NCI-H526 treated with DMSO at 0.1 percent for 48 hours (cell line): ENCODE measurements at places on chromosomes 12 and 14.

DNA sequence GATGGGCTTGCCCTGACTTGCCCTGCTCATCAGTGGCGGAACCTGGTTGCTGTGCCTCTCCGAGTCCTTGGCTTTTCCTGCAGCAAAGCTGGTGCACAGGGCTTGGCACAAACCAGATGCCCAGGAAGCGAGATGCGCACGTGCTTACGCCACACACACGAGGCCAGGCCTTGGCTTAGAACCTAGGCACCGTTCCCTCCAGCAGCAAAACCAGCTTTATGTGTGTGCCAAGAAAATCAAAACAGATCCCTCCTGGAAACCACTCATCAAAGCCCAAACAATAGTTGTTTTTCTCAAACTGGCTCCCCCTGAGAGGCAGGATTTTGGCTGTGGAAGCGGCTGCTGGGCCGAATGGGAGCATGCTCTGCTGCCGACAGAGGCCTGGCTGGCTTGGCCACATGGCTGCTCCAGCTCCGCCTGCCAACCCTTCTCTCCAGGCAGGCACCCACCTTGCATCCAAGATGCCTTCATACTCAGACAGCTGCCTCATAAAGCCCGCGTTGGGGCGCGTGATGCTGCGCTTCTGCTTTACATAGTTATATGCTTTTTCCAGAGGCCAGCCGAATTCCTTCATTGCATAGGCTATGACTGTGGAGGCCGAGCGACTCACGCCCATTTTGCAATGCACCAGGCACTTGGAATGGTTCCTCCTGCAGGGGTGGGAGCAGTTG, 58.7 kb downstream of the SSH1 start:
- no peak for DNase-seq

GRCh38 chr12:104680070-104680469, 223.3 kb downstream of the CHST11 start:
- DNase-seq: peak; percentile 49

DNA sequence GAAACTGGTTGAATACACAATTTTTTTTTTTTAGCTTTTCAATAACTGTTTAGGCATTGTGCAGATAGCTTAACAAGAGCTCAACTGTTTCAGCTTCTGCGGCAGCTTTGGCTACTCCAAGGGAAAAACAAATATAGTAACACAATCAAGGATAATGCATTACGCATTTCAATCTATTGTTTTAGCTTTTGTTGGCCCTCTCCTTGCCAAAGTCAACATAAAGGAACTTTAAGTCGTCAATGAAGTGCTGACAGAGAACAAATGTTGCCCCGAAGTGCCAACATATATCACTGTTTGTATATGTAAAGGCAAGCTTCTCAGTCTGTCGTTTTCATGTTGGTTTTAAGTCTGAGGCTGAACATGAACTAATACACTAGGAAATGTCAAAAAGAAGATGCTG, 1087.4 kb upstream of the FLRT2 start:
- DNase-seq: no peak

DNA sequence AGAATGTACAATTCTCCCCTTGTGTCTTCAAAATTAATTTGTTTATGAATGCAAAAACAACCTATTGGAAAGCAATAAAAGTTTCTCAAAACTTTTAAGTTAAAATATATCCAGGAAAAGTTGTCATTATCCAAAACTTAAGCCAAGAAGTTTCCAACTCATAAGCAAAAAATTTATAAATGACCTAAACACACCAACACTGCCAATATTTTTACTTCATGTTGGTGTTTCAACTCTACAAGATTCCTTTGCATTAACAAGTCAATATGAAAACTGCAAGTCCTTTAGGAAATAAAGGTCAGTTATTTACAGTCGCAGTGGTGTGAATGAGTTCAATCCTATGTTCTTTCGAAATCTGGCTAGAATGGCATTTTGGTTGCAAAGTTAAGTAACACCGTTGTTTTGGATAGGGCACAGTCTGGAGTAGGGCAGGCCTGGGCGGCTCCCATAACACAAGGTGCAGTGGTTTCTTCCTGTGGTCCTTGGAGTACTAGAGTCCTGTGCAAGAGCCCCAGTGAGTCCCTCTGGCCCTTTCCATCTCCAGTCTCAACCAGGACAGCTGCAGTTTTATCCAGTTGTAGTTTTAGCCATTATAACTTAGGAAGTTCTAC, 151.4 kb downstream of the MED13L start:
- no peak for DNase-seq

DNA sequence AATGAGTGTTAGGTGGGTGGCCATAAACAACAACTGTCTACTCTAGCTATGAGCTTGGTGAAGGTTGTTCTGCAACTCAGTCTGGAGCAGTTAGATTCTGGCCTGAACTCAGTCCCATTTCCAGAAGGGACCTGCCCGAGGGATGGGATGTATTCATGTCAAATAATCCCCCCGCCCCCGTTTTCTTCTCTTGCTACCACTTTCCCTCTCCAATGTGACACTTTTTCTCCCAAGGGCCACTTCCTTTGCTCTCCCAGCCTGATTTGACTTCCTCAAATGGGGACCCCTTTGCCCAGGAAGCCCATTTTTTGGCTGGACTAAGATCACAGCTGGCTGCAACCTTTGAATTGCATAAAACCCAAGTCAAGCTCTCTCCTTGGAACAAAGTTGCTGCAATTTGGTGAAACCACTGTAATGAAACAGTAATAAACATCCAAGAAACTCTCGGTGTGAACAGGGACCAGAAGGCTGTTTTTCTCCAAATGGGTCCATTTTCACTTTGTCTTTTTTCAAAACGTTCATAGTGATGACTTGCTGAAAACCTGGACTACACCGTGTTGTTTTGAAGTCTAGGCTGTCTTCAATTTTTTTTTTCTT, 137.2 kb upstream of the GSC start:
- DNase-seq: no peak

DNA sequence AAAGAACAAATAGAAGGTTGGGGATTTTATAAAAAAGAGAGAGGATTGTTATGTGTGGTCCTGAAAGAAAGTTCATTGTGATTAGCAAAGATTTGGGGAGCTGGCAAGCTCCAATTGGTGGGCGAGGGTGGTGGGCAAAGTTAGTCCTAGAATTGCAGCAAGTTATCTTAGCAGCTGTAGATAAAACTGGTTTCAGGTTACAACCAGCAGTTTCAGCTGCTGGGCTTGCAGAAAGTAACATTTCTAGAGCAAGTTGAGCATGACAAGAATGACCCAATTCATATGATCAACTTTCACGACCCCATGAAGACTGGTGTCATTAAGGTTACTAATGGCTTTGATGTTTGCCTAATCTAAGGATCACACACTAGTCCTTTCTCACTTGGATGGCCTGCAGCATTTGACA, 177.9 kb upstream of the NUDT4 start:
- DNase-seq: no peak

DNA sequence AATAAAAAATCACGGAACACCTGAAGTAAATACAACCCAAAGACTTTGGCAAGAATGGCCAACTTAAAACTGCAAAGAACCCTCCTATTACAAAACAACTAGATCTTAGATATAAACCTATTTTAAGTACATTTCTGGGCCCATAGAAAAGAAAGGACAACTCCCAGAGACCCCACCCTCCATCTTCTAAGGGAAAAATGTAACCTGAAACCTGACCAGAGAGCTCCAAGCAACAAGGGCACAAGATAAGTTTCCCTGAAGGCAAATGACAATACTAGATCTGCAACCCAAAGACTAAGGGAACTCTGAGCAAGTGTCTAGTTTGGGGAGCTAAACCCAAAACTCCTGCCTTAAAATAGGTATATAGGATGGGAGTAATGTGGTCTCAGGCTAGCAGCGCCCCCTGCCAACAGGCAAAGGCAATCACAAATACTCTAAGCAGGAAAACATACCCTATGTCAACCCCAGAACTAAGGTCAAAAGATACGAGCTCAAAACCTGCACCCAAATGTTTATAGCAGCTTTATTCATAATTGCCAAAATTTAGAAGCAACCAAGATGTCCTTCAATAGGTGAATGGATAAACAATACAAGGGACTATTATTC, 218.9 kb downstream of the ITPR2 start:
- DNase-seq: no peak

GRCh38 chr12:23204933-23205778, 580.2 kb downstream of the ETNK1 start:
- peak; percentile 58 for DNase-seq

DNA sequence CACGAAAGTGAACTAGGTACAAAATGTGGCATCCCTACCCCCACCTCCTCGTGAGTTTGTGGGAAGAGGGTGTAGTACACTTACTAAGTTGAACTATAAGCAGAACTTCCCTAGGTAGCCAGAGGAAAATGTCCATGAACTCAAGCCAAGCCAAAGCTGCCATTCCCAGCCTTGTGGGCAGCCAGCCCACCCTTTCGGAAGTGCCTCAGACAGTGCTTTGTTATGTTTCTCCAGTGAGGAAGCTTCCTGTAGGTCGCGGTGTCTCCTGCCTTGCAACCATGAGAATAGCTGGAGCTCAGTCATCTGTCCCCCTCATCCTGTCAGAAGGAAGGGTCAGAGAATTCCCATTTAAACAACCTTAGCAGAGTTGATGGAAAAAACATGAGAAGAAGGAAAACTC, 266.9 kb downstream of the DUSP6 start:
- no peak for DNase-seq
